LHCN-M2 (cell line): ENCODE measurements at places on chromosomes 13 and 19. TPM values are rescaled to one million over a fixed set of nuclear protein-coding genes. Genes with fewer than 3 reads are reported as not detected.
A peak's percentile ranks its signal among the peaks of the same experiment; 100 is the strongest.

The SHC2 gene
- total RNA-seq, result 0.32 and 0.57 TPM in 2 replicates

The GAPDHS gene
- total RNA-seq, result not detected in 2 replicates

The TTC9B gene
- total RNA-seq, result not detected in 2 replicates

The TSSK6 gene
- 2.4 TPM in 2 replicates for total RNA-seq

The ZNF792 gene
- 4.1 and 4.6 TPM in 2 replicates for total RNA-seq

The CEACAM16 gene
- total RNA-seq, result not detected in 2 replicates

The KLK4 gene
- not detected in 2 replicates for total RNA-seq

DNA sequence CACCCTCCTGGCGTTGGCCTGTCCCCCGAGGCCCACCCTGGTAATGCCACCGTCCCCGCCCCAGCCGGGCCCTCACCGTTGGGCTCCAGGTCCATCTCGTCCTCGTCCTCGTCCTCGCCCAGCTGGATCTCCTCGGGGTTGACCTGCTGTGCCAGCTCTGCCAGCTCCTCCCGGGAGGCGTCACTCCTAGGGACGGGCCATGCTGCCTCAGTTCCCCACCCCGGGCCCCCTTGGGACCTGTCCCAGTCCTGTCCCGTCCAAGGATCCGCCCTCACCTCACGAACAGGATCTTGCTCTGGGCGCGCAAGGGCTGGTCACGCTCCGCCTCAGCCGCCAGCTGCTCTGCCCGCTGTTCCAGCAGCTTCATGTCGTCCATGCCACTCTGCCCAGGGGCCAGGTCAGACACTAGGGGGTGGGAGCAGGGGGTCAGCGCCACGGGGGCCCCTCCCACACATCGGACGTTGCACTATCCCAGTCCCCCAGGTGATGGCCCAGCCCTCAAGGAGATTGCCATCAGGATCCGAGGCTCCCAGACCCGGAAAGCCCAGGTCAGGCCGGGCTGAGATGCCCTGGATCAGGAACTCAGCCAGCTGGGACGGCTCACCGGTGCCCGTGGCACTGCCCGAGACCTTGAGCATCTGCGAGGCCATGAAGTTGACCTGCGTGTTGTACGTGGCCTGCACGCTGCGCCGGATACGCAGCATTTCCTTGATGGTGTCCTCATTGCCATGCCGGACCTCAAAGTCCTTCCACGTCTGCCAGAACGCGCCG is 9.5 kb downstream of the XAB2 start:
- DNase-seq, result no peak

DNA sequence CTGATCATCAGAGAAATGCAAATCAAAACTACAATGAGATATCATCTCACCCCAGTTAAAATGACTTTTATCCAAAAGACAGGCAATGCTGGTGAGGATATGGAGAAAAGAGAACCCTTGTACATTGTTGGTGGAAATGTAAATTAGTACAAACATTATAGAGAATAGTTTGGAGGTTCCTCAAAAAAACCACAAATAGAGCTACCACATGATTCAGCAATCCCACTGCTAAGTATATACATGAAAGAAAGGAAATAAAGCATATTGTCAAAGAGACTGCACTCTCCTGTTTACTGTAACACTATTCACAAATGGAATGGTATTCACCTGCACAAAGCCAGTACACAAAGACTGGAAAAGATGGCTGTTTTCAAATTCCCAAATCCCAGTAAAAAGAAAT is 1233.7 kb downstream of the PCDH17 start:
- DNase-seq, result no peak

- DNase-seq, result peak; percentile 40
Observed at GRCh38 chr19:18020212-18021085, 12.5 kb downstream of the ARRDC2 start.

DNA sequence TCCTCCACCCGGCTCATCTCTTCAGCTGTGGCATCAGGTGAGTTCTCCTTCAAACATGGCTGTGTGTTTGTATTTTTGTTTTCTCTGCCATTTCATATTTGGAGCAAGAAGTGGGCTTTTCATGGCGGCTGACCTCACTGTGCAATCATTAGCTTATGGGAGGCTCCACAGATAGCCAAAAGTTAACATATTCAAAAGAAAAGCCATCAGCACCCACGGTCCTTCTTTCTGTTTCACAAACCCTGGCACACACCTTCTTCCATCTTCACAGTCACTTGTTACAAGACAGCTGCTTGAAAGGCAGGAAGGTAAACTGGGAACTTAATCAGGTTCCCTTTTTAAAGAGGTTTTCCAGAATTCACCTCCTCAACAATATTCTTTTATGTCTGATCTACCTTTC is 69.3 kb upstream of the ATP12A start:
- DNase-seq, result no peak

- no peak for DNase-seq
Observed at GRCh38 chr19:49552749-49553148, 24.9 kb downstream of the RCN3 start.

GRCh38 chr19:42064432-42064831 is 5.6 kb downstream of the GRIK5 start:
- DNase-seq, result no peak

DNA sequence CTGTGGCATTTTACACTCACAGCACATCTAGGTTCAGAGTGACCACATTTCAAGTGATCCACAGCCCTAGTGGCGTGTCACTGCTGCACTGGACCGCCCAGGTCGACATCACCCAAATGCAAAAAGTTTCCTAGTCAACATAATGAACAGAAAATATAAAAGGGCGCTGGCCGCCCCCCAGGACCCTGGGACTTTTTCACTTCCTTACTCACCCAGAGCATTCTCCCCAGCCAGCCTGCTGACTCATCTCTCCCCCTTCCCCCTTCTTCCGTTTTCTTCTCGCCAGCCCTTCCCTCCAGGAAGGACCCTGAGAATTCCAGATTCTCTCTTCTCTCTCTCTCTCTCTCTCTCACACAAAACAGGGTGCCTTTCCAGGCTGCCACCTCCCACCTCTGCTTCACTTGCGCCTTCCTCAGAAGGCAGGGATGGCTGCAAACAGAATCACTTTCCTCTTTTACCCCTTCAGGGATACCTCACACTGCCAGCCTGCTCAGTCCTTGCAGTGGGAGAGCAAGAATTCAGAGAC is 21.0 kb upstream of the GRWD1 start:
- peak; percentile 26 for DNase-seq

- peak; percentile 18 for DNase-seq
Observed at GRCh38 chr13:83153848-83154247, 728.4 kb downstream of the SLITRK1 start.

DNA sequence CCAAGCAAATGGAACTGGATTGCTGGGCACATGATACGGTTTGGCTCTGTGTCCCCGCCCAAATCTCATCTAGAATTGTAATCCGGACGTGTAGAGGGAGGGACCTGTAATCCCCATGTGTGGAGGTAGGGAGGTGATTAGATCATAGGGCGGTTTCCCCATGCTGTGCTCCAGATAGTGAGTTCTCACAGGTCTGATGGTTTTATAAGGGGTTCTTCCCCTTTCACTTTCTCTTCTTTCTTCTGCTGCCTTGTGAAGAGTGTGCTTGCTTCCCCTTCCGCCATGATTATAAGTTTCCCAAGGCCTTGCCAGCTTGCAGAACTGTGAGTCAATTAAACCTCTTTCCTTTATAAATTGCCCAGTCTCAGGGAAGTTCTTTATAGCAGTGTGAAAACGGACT is 32.6 kb upstream of the MTIF3 start:
- no peak for DNase-seq

DNA sequence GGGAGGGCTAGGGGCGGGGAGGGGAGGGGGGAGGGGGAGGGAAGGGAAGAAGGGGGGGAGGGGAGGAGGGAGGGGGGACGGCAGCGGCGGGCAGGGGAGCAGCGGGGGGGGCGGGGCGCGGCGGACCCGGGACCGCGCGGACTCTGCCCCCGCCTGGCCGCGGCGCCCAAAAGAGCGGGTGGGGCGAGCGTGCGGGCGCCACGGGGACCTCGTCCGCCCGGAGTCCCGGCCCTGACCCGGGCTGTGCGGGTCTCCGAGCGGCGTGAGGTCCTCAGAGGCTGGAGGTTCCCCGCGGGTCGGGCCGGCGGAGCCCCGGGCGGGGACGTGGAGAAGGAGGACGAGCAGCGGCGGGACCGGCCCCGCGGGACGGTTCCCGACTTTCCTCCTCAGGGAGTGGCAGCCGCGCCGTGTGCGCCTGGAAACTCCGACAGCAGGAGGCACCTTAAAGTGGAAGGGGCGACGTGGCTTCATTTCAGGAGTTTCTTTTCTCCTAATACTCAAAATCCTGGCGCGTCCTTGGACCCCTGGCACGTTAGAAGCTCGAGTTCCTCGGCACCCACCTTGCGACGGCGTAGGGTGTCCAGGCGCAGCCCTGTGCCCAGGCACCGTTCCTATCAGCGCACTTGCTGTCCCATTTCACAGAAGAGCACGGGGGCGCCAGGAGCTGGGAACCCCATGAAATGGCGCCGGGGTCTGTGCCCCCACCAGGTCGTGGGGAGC is 518 bp upstream of the PLPP2 start:
- DNase-seq, result no peak

DNA sequence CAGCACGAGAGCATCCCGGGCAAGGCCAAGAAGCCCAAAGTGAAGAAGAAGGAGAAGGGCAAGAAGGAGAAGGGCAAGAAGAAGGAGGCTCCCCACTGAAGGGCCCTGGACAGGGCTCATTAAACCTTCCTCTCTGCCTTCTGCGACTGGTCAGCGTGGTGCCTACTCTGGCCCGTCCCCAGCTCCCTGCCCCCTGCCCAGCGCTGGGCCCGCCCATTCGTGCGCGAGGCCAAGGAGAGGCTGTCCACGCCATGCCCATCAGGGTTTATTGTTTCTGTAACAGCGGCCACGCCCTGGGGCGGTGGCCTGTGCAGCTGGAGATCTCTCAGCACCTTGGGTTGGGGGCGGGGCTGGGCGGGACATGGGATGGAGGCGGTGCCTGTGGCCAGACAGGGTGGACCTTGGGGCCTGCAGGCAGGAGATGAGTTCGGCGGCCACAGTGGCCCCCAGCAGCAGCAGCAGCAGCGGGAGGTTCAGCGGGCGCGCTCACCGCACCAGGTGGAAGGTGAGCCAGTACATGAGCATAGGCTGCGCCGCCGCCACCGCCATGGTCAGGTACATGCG is 897 bp downstream of the C19orf33 start:
- DNase-seq, result no peak

DNA sequence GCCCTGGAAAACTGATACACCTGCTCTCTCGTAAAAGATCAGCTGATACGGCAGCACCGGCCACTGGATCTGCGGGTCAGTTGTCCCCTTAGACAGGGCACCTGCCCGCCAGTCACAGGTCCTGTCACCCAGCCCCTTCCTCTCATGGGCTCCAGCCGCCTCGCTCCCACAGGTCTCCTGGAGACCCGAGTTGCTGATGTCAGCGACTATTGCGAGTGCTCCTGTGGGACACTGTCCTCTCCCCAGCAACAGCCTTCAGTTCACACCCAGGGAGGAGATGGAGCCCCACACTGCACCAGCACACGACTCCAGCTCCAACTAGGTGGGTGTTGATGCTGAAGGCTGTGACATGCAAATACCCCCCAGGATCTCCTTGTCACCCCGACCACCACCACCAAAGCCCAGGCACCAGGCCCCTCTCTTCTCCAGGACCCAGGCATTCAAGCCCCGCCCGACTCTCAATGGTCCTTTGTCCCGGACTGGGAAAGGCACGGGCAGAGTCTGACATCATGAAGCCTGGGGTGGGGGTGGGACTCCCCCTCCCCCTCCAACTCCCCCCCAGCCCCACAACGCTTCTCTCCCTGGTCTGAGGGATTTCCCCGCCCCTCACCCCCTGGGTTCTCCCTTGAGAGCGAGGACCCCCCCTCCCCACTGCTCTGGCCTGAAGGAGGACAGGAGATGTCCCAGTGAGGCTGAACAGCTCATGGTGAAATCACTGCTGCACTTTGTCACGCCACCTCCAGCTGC is 1.4 kb upstream of the MAG start:
- no peak for DNase-seq

DNA sequence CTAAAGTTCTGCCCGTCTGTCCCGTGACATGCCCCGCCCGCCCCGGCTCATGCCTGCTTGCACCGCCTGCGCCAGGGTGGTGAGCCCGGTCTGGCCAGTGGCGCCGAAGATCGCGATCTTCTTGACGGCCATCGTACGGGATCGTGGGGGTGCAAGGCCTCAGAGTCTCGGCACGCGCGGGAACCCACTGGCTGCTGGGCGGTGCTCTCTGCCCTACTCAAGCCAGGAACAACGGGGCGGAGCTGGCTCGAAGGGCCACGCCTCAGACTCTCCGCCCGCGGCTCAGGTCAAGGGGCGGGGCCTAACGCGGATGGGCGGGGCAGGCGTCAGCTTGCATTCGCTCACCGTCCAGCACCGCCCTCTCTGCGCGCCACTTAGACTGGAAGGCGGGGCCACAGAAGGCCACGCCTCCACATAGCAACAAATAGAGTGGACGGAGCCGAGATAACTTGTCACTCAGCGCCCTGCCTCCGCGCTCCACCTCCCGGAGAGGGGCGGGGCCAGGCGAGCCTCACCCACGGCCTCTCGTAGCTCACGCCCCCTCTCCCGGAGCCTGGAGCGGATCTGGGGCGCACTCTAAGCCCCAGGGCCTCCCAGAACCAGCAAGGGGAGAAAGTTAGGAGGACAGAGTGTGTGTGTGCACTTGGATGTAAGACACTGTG is at the start of gene BLVRB:
BLVRB (minus strand) TSS at position 189 of the 662 bp plus-strand sequence; CDS start at position 132, 57 bp downstream.
- peak; percentile 98 for DNase-seq

DNA sequence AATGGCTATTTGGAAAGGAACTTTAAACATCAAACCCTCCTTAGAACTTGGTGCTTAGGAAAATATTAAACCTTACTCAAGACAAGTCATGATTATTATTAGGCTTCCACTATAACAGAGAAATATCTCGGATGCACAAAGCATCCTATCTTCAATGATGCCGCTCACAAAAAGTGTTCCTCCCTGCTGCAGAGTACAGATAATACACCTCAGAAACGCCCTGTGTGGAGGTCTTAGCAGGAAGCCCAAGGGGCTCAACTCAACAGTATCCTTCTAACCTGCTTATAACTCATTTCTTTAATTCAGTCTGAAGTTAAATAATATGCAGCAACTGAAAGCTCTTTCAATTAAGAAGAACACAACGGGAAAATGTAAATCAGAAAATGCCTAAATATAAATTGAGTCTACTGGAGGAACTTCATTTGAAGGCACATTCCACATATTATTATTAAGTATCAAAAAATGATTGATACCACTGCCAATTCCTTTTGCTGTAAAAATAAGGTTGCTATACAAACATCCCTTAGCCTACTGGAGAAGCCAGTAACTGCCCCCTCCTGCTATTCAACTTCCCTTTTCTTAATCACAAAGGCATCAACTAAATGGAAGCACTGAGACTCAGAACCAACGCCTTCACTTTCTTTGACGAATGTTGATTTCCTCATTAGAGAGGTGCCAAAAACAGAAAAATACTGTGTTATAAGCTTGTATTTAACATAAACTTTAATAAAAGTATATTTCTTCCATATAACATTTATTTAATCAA is 12.0 kb downstream of the ELF1 start:
- DNase-seq, result no peak

DNA sequence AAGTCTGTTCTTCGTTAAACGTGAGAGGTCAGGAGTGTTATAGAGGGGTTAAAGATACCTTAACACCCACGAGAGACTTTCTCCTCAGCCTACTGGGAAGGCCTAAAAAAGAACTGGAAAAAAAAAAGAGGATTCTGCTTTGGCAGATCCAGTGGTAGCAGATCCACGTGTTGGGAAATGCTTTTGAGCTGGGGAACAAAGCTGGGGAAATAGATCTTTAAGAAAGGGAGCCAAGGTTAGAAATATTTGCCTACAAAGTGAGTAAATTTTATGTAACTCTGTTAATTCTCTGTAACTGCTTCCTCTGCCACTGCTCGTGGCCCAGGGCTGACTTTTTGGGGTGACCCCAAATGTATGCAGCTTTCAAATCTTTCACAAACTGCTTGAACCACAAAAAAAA is 11.7 kb downstream of the RFX2 start:
- no peak for DNase-seq

GRCh38 chr13:43243711-43244110 is 220.3 kb downstream of the DNAJC15 start:
- DNase-seq, result no peak

GRCh38 chr13:101785858-101786257 is 333.4 kb downstream of the ITGBL1 start:
- DNase-seq, result peak; percentile 24
